Omental fat pad (tissue), 4 donors: ENCODE measurements at places on chromosomes 4 and X. TPM values are rescaled to one million over a fixed set of nuclear protein-coding genes. Genes with fewer than 3 reads are reported as not detected.

The CCDC160 gene
- 0.28 TPM for total RNA-seq

The SPANXA1 gene
- total RNA-seq, result not detected

The TAF7L gene
- total RNA-seq, result not detected

The AWAT2 gene
- total RNA-seq, result not detected

The CCSER1 gene
- 3.2 TPM for total RNA-seq

DNA sequence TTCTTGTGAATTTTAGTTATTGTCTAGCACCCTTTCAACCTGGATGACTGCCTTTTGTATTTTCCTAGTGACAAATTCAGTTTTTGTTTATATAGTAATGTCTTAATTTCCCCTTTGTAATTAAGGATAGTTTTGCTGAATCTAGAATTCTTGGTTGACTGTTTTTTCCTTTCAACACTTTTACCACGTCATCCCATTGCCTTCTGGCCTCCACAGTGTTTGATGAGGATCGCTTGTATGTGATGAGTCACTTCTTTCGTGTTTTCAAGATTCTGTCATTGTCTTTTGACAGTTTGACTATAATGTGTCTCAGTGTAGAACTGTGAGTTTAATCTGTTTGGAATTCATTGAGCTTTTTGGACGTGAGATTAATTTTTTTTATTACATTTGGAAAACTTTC, 30.1 kb downstream of the KDM6A start:
- no peak for DNase-seq

DNA sequence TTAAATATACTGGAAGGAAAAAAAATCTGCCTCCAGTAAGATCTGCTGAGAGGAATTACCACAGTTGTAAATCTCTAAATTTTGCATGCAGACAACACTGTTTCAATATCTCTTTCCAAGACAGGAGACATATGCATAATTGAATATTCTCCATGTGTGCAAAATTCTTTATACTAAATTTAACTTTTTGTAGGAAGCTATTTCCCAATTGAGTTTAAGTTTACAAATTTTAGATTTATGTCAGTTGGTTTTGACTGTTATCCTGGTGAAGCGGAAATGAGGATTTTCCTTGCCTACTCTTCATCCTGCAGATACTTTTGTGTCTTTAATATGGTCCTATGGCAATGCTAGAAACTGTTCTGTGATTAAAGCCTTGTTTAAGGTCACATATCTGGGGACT, 1352.9 kb downstream of the FSTL5 start:
- DNase-seq, result no peak

- DNase-seq, result no peak
Observed at GRCh38 chr4:54999003-54999402, 126.4 kb downstream of the KDR start.

DNA sequence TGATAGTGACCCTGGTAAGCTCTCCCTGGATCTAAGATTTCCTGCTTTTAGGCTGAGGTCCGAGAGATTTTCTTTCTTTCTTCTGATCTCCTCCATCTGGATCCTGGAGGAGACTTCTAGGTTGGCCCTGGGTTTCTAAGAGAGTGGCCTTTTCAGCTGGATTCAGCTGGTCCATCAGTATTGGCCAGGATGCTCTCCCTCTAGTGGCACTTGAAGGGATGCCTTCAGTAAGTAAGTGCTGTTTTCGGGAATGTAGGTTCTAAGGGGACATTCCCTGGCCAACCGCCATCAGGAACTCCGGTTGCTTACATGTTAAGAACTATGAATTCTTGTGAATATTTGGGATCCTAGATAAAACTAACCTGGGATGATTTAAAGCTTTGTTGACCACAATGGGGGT, 56.9 kb downstream of the SERTM2 start:
- DNase-seq, result no peak

DNA sequence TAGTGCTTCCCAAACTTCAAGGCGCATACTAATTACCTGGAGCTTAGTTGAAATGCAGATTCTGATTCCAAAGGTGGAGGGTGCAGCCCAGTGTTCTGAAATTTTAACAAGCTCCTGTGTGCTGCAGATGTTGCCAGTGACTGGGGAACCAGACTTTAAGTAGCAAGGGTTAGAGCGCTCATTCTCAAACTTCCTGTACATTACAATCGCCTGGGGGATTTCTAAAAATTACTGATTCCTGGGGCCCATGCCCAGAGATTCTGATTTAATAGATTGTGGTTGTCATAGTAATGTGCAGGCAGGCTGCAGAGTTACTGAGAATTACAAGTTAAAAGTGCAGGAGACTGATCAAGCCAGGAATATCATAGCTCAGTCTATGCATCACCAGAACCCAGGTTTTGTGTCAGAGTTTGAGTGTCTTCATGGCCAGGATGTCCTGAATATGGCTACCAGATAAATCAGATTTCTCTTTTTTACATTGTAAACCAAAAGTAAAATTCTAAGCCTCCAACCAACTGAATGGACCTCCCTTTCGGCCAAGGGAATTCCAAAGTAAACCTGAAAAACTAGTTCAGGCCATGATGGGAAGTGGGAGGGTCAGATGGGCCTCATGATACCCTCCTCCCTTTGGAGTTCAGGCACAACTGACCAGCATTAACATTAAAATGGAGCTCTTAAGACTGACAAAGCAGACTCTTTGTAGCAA, 121.6 kb downstream of the ATXN3L start:
- no peak for DNase-seq

GRCh38 chrX:14497184-14497666, 32.1 kb upstream of the GLRA2 start:
- no peak for DNase-seq

GRCh38 chr4:103050736-103051436, 25.7 kb downstream of the SLC9B2 start:
- no peak for DNase-seq

GRCh38 chrX:38305971-38306370, 21.3 kb downstream of the RPGR start:
- DNase-seq, result no peak

DNA sequence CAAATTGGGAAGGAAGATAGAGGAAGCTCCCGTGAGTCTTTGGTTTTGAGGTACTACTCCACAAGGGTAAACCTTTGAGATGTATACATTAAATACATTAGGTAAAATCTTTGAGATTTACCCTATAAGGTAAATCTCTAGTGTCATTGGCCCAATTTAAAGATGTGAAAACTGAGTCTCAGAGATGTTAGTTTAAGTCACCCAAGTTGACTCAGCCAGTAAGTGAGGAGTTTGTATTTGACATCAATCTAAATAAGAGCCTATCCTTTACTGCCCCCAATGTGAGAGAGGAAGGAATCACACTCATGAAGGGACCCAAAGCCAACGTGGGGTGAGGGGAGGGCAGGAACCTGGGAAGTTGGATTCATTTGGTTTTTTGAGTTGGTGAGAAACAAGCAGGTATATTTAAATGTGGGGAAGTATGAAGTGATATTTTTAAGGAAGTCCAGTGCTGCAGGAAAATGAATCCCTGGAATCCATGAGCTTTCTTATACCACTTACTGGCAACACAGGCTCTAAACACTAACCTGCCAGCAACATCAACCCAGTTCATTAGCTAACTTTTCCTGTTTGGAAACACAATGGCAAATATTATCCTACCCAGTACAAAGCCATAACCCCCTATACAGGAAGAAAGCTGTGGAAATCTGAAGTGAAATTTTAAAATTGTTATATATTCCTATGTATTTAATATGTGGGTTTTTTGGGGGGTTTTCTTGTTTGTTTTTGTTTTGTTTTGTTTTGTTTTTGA, 55.3 kb downstream of the PALLD start:
- DNase-seq, result no peak

DNA sequence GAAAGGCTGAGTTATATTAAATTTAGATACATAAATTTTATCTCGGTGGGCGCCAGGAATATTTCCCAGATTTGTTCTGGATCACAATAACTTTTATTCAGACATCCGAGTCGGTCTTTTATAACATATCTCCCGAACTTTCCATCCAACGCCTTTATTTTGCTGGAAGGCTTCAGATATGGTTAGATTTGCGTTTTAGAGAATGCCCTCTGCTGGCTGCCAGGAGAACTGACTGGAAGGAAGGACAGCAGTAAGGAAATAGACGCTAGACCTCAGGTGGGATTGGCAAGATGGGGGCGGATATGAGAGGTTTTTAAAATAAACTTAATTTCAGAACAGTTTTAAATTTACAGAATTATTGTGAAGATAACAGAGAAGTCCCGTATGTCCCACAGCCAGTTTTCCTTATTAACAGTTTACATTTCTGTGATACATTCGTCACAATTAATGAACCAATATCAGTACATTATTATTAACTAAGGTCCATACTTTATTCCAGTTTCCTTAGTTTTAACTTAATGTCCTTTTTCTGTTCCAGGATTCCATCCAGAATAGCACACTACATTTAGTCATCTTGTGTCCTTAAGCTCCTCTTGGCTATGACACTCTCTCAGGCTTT, 4.6 kb upstream of the KANTR start:
- DNase-seq, result no peak
